NCI-H2029 (cell line): ENCODE measurements at places on chromosomes 13 and 19.
A peak's percentile ranks its signal among the peaks of the same experiment; 100 is the strongest.

GRCh38 chr19:50723069-50723468 is at the start of gene CLEC11A:
Gene CLEC11A, plus strand, starts transcription at chr19:50723364. Its CDS starts 162 bp downstream, at chr19:50723526.
- no peak for DNase-seq

DNA sequence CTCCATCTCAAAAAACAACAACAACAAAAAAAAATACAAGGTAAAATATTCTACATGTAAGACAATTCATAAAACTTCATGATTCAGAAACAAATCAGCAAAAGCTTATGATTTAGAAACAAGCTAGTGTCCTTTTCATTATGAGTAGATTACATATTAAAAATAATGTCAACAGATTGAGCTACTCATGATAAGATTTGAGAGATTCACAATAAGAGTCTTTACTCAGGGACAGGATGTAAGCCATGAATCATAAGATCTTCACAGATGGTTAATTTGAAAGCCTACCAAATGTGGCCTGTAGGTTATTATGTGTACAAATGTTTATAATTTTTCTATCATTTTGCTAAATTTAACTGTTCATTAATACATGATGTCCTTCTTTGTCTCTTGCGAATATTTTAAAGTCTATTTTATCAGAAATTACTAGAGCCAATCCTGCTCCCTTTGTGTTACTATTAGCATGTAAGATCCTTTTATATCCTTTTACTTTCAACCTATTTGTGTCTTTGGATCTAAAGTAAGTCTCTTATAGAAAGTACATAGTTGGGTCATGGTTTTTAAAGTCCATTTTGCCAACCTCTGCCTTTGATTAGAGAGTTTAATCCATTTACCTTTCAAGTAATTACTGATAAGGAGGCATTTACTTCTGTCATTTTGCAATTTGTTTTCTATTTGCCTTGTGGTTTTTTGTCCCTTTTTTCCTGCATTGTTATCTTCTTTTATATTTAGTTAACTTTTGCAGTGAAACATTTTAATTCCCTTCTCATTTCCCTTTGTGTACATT is 68.3 kb upstream of the RXFP2 start:
- no peak for DNase-seq

DNA sequence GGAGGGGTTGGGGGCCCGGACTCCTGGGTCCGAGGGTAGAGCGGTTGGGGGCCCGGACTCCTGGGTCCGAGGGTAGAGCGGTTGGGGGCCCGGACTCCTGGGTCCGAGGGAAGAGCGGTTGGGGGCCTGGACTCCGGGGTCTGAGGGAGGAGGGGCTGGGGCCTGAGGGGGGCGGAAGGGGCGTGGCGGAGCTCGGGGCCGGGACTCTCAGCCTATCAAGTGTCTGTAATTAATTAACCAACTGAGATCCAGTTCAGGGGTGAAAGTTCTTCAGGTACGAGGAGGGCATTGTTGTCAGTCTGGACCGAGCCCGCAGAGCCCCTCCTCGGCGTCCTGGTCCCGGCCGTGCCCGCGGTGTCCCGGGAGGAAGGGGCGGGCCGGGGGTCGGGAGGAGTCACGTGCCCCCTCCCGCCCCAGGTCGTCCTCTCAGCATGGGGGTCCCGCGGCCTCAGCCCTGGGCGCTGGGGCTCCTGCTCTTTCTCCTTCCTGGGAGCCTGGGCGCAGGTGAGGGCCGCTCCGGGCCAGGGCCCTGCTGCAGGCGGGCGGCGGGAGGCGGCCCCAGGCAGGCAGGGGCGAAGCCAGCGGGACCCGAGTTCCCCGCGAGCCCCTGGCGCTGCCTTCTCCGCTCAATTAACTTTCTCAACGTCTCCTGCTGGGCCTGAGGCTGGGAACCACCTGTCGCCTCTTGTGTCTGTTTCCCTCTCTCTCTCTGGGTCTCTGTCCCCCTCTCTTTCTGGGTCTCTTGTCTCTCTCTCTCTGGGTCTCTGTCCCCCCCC is 697 bp downstream of the FCGRT start:
- no peak for DNase-seq

DNA sequence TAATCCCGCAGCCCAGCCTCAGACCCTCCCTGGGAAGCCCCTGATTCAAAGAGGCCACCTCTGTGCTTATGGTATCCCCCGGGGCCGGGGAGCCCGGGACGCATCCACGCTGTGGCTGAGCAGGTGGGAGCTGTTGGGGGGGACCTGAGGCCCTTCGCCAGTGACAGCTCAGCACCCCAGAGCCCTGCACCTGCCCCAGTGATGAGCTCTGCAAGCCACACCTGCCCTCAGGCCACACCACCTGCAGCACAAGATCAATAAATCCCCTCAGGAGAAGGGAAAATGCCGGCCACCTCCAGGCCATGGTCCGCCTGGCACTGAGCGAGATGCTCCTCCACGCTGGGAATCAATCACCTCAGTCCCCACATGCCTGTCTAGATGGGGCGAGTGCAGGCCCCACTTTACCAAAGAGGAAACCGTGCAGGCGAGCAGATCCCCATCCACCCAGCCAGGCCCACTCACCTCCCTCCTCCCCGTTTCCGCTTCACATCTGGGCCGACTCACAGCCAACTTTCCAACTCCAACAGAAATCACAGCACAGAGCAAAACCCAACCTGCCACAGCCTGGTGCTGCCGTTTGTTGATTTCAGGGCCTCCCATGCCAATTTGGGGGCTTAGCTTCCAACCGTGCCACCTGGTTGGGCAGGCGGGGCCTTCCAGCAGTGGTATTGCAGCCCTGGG is 12.8 kb downstream of the MOB3A start:
- no peak for DNase-seq

GRCh38 chr19:47697863-47698609 is 15.2 kb upstream of the EHD2 start:
- DNase-seq, result peak; percentile 78

DNA sequence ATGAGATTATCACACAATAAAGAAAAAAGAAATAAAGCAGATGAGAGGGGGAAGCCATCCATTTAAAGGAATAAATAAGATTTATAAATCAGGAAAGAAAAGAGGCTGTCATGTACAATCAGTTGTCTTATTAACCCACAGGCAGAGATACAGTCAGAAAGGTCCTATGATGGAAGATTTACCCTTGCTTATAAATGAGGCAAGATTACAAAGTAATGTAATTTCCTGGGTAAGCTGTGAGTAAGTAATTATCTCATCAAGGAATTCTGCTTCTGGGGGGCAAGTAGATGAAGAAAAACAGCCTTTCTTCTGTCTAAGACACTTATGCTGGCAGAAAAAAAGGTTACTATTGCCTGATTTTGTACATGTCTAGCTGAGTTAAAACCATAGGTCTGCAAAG is 146.4 kb downstream of the FGF14 start:
- DNase-seq, result no peak
